ENCODE measurements at places on chromosomes 7 and 10.

DNA sequence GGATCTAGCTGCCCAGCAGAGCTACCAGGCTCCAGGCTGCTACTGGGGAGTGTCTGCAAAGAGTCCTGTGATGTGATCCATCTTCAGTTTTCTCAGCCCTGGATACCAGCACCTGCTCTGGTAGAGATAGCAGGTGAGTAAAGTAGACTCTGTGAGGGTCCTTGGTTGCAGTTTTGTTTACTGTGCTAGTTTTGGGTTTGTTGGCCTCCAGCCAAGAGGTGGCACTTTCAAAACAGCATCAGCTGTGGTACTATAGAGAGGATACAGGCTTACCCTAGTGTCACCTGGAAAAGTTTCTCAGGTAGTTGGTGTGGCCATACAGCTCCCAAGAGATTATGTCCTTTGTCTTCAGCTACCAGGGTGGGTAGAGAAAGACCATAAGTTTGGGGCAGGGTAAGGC lies 56.3 kb downstream of the MTERF1 start:
- no peak for DNase-seq

DNA sequence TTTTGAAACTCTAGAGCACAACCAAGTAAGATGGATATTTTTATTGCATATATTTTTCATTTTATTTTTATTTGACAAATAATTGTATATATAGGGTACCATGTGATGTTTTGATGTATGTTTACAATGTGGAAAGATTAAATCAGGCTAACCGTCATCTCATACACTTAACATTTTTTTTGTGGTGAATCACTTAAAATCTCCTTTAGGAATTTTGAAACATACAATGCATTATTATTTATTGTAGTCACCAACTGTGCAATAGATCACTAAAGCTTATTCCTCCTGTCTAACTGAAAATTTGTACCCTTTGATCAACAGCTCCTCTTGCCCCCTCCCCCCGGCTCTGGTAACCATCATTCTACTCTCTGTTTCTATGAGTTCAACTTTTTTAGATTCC lies 77.2 kb downstream of the DNAH11 start:
- DNase-seq: no peak

- DNase-seq: no peak
Observed at GRCh38 chr10:114694752-114695151, 36.7 kb upstream of the ABLIM1 start.

DNA sequence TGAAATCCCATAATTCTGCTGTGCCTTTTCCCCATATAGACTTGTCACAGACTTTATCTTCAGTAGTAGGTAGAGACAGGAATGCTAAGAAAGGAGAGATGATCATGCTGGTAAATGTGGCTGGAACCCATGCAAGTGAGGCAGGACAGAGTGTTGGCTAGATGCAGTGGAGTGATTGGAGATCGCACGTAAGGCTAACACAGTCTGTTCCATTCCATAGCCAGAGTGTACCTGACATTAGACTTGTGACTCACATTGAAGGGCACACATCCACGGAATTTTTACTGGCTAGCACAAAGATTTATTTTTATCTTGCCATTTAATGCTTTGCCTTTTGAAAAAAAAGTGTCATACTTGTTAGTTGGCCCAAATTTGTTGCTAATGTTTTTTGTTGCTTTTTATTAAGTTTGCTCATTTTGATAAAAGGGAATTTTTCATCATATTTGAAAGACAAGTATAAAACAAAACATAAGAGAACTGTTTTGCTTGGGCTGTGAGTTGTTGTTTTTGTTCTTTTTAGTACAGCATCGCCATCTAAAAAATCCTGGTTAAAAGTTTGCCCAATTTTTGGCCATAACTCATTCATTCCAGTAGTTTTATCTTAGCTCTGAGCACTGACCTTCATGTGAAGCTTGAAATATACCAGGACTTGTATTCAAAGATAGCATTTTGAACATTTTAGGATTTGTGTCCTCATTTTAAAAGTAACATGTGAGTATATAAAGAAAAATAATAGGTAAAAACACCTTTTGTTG lies 81.0 kb downstream of the CPED1 start:
- no peak for DNase-seq

GRCh38 chr10:63229161-63229560 lies 96.0 kb downstream of the NRBF2 start:
- no peak for DNase-seq

DNA sequence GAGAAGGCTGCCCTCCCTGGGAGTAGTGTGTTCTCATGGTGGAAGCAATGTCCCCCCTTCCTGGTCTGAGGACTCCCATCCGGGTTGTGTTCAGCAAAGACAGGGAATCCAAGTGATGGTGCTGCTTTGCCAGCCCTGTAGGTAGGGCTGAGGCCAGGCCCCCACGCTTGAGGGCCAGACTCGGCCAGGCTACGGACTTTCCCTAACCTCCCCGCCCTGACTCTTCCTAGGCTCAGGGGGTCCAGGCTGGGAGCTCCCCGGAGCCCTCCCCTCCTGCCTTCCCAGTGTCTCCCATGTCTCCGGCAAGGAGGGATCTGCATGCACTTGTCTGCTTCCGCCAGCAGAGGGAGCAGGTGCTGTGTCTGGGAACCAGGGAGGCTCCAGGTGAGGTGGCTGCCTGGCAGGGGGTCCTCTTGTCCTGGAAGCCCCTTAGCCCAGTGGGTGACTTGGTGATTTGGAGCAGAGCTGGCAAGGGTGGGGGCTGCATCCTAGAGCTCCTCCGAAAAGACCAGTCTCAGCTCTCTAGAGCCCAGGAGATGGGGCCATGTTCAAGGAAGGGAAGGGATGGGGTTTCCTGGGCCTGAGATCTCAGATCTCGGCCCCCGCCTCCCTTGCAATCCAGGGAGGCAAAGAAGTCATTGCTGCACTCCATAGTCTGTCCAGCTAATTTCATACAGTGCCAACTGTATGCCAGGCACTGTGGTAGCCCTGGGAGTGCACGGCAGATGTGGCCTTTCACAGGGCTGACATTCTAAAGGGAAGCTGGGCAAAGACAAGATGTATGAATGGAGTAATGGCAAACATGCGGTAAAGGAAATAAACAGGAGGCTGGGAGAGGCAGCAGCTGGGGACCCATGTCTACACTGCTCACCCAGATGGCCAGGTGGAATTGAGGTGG lies 20.3 kb upstream of the SFRP5 start:
- peak; percentile 60 for DNase-seq

DNA sequence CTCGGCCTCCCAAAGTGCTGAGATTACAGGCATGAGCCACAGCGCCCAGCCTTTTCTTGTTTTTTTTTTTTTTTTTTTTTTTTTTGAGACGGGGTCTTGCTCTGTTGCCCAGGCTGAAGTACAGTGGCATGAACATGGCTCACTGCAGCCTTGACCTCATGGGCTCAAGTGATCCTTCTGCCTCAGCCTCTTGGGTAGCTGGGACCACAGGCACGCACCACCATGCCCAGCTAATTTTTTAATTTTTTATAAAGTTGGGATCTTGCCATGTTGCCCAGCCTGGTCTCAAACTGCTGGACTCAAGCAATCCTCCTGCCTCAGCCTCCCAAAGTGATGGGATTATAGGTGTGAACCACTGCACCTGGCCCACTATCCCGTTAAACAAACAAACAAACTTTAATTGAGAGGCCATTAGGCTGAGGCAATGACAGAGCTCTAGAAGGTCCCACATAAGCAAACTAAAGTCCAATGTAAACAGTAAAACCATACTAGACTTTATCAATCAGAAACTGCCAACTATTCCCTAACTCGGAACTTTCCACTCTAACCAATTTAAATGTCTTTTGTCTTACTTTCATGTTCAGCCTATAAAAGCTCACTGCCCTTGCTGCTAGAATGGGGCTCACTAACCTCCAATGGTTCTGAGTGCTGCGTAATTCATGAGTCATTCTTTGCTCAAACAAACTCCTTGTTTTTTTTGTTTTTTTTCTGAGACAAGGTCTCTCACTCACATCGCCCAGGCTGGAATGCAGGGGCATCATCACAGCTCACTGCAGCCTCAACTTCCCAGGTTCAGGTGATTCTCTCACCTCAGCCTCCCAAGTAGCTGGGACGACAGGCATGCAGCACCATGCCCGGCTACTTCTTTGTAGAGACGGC lies 1.9 kb downstream of the DHX32 start:
- no peak for DNase-seq

- no peak for DNase-seq
Observed at GRCh38 chr10:103652599-103653281, 159.2 kb downstream of the NEURL1 start.

- no peak for DNase-seq
Observed at GRCh38 chr7:131327049-131327625, 539 bp upstream of the MKLN1 start.

- DNase-seq: no peak
Observed at GRCh38 chr7:121029302-121029701, 40.8 kb downstream of the CPED1 start.

GRCh38 chr7:96649981-96650380 lies 59.7 kb downstream of the SEM1 start:
- DNase-seq: no peak

- no peak for DNase-seq
Observed at GRCh38 chr10:60877061-60877776, 66.8 kb downstream of the RHOBTB1 start.

GRCh38 chr7:155322530-155322929 lies 24.9 kb downstream of the INSIG1 start:
- no peak for DNase-seq

- no peak for DNase-seq
Observed at GRCh38 chr10:80373502-80373901, 16.9 kb downstream of the DYDC2 start.

DNA sequence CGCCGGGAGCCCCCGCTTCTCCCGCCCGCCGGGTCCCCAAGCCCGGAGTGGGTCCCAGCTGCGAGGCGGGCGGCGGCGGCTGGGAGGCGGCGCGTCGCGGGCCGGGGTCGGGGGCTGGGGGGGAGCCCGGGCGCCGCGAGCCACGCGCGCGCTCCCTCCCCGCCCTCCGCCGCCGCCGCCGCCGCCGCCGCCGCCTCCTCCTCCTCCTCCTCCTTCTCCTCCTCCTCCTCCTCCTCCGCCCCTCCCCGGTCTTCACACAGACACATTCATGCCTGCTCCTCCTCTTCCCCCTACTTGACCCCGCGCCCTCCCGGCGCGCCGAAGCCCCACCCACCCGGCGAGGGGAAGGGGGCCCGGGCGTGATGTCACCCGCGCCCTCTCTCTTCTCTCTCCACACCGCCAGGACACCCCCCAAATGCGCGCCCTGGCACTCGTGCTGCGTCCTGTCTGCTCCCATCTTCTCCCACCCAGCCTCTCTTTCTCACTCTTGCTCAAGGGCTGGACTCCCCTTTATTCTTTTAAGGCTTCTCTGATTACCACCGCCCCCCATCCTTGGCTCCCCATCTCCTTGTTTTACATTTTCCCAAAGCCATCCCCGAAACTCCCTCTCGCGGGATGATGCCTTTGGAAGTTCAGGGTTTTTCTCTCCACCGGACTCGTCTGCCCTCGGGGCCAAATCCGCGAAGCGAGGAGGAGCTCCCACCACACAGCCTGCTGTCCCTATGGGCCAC lies 967 bp upstream of the GLI3 start:
- no peak for DNase-seq

DNA sequence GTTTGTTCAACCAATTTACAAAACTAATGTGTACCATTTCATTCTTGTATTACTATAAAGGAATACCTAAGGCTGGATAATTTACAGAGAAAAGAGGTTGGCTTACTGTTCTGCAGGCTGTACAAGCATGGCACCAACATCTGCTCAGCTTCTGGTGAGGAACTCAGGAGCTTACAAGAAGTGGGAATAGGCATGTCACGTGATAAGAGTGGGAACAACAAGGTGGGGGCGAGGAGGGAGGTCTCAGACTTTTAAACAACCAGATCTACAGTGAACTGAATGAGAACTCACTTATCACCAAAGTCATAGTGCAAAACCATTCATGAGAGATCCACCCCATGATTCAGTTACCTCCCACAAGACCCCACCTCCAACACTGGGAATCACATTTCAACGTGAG lies 1178.0 kb downstream of the REEP3 start:
- DNase-seq: no peak

GRCh38 chr7:18445916-18446520 lies 49.5 kb upstream of the HDAC9 start:
- DNase-seq: no peak

GRCh38 chr10:82245906-82246560 lies 371.0 kb downstream of the NRG3 start:
- DNase-seq: no peak

- DNase-seq: no peak
Observed at GRCh38 chr7:54109501-54109900, 432.7 kb upstream of the VSTM2A start.

GRCh38 chr10:11823122-11823988 lies at the start of gene PROSER2:
TSS of gene PROSER2 (plus strand) at chr10:11823356. CDS start at chr10:11852078, 28,722 bp downstream.
- DNase-seq: peak; percentile 51

GRCh38 chr10:128044186-128044585 lies 82.0 kb downstream of the MKI67 start:
- no peak for DNase-seq

- DNase-seq: no peak
Observed at GRCh38 chr7:71553306-71553705, 421.4 kb downstream of the GALNT17 start.

GRCh38 chr10:128487517-128487916 lies 361.3 kb upstream of the MKI67 start:
- DNase-seq: no peak

DNA sequence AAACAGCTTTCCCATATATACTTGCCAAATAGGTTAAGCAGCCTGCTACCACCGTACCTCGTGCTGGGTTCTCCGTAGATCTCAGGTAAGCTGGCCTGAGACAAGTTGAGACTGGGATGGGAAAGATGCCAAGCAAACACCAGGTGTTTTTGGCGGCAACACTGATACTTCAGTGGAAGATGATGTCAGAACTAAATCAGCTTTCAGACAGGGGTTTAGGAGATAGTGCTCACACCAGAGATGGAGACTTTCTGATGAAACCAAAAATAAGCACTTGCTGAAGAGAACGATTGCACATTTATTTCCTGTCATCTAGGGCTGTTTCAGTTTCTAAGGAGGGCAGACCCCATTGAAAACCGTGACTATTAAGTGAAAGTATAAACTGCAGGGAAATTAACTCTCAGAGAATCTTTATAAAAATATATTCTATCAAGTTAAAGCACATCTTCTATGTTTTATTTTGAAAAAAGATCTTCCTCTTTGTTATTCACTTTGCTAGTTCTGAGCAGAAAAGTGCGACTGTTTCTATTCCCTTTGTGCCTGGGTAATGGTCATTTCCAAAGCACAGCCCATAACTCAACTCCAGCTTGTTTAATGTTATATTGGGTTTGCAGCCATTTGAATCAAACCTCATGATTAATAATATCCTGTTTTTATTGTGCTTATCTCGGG lies 149.9 kb downstream of the CPED1 start:
- DNase-seq: no peak

DNA sequence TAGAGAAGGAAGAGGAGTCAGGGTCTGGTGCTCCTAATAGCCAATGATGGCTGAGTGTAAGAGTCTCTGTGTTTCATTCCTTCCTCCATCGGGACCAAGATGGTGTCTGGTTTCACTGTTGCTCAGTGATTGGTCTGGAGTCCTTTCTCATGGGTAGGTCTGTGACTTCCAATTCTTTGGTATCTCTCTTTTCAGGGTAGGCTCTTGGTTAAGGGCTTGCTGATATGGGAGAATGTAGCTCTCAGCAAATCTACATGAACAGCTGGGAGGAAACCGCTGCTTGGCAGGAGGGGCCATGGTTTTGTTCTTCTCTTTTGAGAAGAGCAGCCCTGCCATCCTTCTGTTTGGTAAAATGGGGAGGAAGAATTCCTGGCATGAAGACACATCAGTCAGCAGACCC lies 209.1 kb upstream of the PODXL start:
- no peak for DNase-seq

GRCh38 chr7:130940326-130940725 lies 206.3 kb upstream of the KLF14 start:
- no peak for DNase-seq
